Lower lobe of right lung (tissue), 2 donors: ENCODE measurements at places on chromosomes 6 and 20.

GRCh38 chr6:121912905-121913304 is 477.5 kb downstream of the GJA1 start:
- DNase-seq, result no peak

DNA sequence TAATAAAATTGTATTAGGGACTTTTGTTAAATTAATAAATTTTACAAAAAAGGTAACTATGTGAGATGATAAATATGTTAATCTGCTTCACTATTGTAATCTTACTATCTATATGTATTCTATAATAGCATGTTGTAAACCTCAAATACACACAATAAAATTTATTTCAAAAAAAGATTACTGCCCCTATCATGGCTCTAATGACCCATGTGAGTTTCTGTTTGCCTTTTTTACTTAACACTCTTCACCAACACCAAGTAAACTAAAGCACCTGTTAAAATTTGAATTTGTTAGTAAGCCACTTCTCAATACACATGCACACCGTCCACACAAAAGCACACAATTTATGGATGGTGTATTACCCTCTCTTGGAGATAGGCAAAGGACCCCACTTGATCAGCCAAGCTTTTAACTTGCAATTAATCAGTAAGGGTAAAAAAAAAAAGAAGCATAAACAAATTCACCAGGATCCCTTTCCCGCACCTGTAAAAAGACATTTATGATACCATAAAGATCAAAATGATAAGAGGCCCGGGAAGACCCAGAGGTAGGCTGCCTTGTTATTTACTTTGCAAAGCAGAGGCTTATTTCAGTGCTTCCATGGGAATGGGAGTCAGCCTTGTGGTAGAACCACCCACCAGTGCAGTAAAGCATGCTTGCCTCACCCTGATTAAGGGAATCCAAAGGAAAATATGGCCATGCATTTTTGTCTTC is 28.6 kb upstream of the PKHD1 start:
- no peak for DNase-seq

DNA sequence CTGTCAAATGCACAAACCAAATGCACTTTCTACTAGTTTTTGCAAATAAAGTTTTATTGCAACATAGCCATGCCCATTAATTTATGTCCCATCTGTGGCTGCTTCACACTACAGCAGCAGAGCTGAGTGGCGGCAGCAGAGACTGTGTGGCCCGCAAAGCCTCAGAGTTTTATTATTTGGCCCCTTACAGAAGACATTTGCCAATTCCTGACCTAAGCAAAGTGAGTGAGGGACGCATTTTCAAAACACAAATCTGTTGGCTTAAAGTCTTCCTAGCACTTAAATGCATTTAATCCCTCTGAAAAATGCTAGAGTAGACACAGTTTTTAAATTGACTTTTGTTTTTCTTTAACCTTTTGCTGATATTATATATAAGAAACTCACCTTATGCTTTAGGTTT is 126.4 kb downstream of the PHACTR3 start:
- no peak for DNase-seq

- DNase-seq, result no peak
Measured at GRCh38 chr20:20549704-20550103, 162.7 kb downstream of the RALGAPA2 start.

DNA sequence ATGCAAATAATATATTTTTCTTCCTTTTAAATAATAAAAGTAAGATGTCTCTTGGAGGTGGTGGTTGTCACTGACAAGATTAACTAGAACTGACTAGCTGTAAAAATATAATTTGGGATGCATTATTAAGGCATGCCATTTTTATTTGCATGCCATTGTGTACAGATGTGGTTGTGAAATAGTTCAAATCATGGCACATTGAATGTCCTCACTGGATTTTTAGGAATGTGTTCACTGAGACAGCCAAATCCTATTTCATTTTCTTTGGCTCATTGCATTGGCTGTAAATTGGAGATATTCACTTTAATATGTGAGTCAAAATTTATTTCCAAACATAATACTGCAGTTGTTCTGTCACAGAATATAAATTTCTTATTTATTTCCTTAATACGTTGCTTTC is 62.3 kb downstream of the ESR1 start:
- no peak for DNase-seq

DNA sequence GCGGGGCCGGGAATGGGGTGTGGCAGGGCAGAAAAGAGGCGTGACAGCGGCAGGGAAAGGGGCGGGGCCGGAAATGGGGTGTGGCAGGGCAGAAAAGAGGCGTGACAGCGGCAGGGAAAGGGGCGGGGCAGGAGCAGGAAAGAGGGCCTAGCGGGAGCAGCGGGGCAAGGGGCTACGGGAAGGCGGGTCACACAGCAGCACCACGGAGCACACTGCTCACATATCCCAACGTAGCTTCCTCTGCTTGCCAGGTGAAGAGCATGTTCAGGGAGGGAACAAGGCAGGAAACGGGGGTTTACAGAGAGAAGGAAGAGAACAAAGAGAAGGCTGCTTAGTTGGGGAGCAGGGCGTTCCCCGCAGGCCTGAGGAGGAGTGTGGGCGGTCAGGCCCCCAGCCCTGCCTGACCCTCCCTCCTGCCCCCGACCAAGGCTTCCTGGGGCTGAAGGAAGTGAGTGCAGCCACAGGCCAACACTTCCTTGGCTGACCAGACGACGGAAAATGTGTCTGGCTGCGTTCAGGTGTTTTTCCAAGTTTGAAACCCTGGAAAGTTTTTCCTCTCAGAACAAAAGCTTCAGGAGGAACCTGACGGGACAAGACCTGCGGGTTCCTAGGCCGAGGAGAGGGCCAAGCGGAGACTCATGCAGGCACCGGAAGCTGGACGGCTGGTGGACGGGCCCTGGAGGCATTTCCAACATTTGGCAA is 13.8 kb downstream of the UCKL1 start:
- peak; percentile 74 for DNase-seq

- DNase-seq, result no peak
Measured at GRCh38 chr6:132764370-132764769, 6.7 kb upstream of the VNN2 start.

- DNase-seq, result no peak
Measured at GRCh38 chr6:91171754-91172462, 585.0 kb upstream of the MAP3K7 start.

DNA sequence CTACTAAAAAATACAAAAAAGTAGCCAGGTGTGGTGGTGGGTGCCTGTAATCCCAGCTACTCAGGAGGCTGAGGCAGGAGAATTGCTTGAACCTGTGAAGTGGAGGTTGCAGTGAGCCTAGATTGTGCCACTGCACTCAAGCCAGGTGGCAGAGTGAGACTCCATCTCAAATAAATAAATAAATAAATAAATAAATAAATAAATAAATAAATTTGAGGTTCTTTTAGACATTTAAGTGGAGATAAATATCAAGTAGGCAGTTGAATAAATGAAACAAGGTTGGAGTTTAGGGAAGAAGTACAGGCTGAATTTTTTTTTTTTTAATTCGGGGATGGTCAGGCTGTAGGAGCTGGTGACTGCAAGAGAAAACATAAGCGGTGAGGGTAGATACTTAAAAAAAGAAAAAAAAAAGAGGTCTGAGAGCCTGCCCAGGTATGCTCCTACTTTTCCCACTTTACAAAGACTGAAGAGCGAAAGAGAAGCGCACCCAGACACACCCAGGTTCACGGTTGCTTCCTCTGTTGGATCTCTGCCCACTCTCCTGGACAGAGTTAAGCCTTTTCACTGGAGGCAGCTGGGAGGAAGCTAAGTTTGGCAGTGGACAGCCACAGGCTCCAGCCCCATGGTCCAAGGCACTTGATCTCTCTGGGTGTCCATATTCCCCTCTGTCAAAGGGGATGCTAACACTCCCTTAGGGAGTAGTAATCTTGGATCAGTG is 100.9 kb upstream of the PRDM1 start:
- no peak for DNase-seq

DNA sequence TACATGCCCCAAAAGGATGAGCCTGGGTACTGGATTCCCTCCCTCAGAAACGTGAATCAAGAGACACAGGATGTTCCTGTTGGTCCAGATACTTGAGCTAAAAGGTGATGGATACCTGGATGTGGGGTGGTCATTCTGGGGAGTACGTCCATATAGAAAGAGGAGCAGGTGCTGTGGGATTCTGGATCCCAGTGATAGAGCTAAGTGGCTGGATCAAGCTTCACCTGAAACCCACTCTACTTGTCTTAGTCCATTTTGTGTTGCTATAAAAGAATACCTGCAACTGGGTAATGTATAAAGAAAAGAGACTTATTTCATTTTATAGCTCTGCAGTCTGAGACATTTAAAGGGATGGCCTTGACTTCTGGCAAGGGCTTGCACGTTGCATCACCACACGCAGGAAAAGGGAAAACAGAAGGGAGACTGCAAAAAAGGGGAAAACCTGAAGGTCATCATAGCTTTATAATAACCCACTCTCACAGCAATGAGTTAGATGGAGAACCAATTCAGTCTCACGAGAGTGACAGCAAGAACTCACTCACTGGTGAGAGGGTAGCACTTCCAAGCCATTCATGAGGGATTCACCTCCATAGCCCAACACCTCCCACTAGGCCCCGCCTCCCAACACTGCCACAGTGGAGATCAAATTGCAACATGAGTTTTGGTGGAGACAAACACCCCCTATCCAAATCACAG is 31.2 kb downstream of the RIPOR3 start:
- DNase-seq, result no peak

- no peak for DNase-seq
Measured at GRCh38 chr6:34359418-34360158, 32.9 kb downstream of the NUDT3 start.

- DNase-seq, result no peak
Measured at GRCh38 chr20:9270831-9271230, 201.9 kb downstream of the PLCB4 start.

- no peak for DNase-seq
Measured at GRCh38 chr6:53608396-53608795, 57.2 kb downstream of the KLHL31 start.

- no peak for DNase-seq
Measured at GRCh38 chr6:138450445-138450844, 46.4 kb downstream of the HEBP2 start.

GRCh38 chr6:136666041-136666440 is 115.8 kb upstream of the MAP7 start:
- no peak for DNase-seq

DNA sequence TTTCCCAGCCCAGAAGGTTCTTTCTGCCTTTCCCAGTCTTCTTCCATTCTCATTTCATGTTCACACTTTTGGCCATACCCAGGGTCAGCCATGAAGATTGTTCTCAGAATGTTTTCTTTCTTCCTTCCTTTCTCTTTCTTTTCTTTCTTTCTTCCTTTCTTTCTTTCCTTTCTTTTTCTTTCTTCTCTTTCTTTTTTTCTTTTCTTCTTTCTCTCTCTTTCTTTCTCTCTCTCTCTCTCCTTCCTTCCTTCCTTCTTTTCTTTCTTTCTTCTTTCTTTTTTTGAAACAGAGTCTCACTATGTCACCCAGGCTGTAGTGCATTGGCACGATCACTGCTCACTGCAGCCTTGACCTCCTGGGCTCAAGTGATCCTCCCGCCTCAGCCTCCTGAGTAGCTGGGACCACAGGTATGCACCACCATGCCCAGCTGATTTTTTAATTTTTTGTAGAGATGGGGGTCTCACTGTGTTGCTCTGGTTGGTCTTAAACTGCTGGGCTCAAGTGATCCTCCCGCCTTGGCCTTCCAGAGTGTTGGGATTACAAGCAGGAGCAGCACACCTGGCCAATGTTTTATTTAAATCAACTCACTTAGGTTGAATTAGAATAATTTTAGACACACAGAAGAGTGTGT is 13.1 kb upstream of the FAM110A start:
- no peak for DNase-seq

GRCh38 chr6:34597605-34598353 is 41.6 kb upstream of the SPDEF start:
- no peak for DNase-seq

DNA sequence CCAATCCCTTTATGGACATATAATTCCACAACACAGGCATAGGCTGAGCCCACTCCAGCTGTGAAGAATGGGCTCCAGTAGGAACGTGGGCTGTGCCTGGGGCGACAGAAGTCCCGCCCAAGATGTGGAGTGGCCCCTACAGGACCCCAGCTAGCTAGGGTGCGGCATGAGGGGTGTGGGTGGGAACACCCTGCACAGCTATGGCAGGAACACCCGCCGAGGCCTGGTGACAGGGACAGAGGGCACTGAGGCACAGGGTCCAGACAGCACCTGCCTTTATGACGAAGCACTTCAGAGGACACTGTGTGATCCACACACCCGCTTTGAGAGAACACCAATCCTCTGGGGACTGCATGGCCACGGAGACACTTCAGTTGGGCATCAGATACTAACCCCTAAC is 28.2 kb upstream of the TCFL5 start:
- no peak for DNase-seq

DNA sequence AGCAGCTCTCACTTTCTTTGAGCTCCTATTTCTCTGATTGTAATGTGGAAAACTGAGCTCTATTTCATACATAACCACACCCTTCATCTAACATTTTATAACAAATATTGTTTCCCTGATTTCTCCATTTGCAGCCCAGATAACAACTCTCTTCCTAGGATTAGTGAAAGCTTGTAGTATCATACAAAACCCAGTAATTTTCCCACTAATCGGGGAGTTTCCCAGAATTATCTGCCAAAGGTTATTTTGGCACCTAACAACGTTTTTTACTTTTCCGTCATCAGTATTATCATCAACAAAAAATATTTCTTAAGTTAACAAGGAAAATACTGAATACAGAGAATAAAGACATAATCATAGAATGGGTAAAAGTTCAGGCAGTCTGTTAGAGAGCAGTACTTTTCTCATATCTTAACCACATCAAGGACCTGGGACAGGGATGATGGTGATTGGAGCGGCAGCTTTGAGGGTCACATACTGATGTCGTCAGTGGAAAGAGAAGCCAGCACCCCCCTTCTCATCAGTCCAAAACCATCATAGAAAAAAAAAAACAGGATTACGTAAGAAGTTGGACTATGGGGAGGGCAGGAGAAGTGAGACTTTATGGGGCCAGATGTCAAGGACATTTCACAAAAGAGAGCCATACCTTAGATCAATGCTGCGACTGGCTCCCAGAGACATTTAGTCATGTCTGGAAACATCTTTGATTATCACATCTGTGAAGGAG is 166.1 kb upstream of the TNFAIP3 start:
- no peak for DNase-seq
